A549 treated with RU486 at 1 μM for 4 hours (cell line): ENCODE measurements at places on chromosomes 1 and 21. TPM values are rescaled to one million over a fixed set of nuclear protein-coding genes. Genes with fewer than 3 reads are reported as not detected.

Gene B4GALT2
- total RNA-seq = 43.9 to 72.3 TPM (median 64.9 TPM) in 5 replicates

Gene CD34
- 0.17 TPM in 1 of 5 replicates, not detected in the others for total RNA-seq

Gene TRIM63
- 0.07 to 0.08 TPM in 2 of 5 replicates, not detected in the others for total RNA-seq

Gene LRRC3
- 1.0 to 2.1 TPM (median 1.6 TPM) in 5 replicates for total RNA-seq

Gene SLC22A15
- total RNA-seq = 0.27 to 0.85 TPM (median 0.54 TPM) in 5 replicates

Gene CHIA
- not detected in 5 replicates for total RNA-seq

Gene ITLN2
- 0.22 to 0.33 TPM in 2 of 5 replicates, not detected in the others for total RNA-seq
